Left kidney (tissue), 8 donors: ENCODE measurements at places on chromosomes 5 and 9. TPM values are rescaled to one million over a fixed set of nuclear protein-coding genes. Genes with fewer than 3 reads are reported as not detected.

The ERBIN gene
- polyA plus RNA-seq: 124 TPM

The ERMP1 gene
- 54.0 TPM for polyA plus RNA-seq

The FOXD4L5 gene
- polyA plus RNA-seq: 0.27 TPM

DNA sequence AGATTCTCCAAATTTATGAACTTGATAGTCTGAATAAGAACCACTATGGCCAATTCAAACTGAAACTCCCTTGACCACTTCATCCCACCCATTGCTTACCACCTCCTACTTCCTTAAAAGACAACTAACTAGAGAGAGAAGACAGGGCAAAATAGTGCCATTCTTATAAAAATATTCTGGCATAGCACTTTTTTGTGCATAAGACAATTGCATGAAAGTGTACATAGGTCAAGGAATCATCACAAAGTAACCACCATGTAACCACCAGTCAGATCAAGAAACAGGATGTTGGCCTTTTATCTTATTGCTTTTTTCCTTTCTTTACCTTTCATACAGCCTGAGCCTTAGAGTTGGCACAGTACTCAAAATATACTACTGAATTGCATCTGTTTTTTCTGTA, 8.1 kb upstream of the ARSB start:
- no peak for DNase-seq

DNA sequence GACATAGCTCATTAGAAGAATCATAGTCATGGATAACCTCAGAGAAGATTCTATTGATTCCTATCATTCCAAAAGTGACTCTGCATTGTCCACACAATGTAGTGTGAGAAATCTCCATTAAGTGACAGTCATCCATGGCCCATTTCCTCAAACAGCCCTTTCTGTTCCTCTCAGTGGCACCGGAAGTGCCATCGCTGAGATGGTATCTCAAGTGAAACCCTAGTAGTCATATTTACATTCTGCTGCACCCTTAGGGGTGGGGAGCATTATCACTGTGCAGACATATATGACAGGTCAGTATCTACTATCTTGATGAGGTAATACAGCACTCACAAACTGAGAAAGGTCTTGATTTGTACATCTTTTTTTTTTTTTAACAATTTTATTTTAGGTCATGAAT, 55.4 kb upstream of the MIER3 start:
- DNase-seq: no peak

DNA sequence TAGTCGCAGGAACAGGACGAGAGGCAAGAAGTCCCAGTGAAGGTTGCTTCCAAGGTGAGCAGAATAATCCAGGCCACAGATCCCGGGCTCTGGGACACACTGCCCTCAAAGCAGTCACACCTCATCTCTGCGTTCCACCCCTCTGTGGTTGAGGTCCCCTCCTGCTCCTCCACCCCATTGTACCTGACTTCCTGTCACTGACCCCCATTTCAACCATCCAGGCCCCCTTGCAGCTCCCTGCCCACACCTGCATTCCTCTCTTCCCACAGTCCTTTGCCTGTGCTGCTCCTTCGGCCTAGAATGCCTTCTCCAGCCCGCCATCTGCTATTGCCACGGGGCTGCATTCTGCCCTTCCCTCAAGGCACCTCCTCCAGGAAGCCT, 73.5 kb downstream of the PAX5 start:
- DNase-seq: no peak

DNA sequence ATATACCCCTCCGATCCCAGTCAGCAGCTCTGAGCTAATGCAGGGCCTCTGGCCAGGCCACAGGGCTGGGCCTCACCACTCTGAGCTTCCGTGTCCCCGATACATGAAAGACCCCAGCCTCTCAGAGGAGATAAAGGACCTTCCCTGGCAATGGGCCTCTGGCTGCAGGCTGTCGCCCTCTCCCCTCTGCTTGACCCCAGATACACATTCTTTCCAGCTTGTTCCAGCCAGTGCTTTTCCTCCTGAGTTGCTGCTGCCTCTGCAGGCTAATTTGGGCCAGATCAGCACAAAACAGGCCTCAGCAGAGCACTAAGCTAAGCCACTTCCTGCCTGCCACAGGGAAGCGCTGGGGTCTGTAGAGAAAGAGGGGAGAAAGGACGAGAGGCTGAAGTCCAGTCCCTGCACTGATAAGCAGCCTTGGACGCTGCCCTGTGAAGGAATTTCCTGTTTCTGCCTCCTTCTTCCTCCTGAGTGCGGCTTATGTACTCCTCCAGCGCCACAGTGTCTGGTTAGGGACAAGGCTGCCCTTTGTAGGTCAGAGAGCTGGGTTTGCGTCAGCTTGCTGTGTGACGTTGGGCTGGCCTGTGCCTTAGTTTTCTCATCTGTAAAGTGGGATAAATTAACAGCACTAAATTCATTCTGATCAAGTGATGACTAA, 73.0 kb upstream of the IL17B start:
- DNase-seq: no peak

DNA sequence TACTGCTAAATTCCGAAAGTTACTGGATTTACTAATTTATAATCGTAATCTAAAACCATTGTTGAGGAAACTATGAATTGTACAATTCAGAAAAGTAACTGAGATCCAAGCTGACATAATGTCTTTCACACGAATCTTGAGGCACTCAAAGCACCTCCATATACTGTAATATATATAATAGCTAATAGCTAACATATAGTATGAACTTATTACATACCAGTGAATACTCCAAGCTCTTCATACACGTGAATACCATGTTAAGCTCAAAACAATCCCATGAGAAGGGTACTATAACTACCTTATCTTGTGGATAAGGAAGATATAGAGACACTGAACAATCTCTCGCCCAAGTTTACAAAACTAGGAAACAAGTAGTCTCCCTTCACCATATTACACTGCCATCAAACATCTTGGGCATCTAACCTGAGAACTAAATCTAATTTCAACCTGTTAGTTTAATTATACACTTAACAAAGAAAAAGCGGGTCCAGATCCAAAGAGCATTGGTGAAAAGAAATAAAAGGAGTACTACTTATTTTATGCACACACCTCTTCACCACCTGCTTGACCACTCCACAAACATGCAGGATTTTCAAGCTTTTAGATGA, 1.0 kb downstream of the NUDCD2 start:
- no peak for DNase-seq

- DNase-seq: no peak
Measured at GRCh38 chr5:74477761-74478160, 162.8 kb downstream of the ENC1 start.

- no peak for DNase-seq
Measured at GRCh38 chr5:154829589-154830218, 20.7 kb downstream of the FAXDC2 start.

GRCh38 chr5:154446195-154447088, 645 bp downstream of the SAP30L start:
- DNase-seq: peak; percentile 72

DNA sequence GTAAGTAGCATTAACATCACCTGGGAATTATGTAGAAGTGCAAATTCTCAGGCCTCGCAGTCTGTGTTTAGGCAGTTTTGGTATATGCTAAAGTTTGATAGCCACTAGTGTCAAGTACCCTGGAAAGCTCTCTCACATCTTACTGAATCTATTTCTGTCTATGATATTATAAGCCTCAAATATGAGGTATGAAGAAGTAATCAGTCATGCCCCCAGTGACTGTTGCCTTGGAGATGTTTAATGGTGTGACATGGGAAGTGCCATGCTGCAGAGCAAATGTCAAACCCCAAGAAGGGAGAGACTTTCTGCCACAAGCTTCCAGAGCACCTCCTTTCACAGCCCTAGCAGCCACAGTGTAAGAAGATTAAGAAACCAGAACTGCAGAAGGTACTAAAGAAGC, 9.8 kb upstream of the PDE8B start:
- DNase-seq: no peak

DNA sequence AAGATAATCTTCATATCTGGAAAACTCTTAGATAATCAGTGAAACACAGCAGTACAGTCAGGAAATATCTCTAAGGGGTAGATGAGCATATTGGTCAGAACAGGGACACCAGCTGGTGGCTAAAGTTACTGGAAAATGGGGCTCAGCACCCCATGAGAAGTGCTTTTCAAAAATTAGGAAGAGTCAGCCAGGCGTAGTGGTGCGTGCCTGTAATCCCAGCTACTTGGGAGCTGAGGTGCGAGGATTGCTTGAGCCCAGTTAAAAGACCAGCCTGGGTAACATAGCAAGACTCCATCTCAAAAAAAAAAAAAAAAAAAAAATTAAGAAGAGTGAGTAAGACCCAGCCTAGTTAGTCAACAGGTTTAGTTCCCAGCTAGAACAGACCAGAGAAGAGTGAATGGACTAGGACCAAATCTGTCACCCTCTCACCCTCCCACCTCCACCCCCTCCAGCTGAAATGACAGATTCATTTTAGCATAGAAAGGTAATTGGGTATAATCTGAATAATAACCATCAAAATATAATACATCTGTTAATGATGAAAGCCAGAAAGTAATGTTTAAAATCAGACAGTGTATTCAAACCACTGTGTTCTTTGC, 120.9 kb downstream of the CDC42SE2 start:
- no peak for DNase-seq

GRCh38 chr5:6565492-6565891, 67.4 kb downstream of the NSUN2 start:
- no peak for DNase-seq

DNA sequence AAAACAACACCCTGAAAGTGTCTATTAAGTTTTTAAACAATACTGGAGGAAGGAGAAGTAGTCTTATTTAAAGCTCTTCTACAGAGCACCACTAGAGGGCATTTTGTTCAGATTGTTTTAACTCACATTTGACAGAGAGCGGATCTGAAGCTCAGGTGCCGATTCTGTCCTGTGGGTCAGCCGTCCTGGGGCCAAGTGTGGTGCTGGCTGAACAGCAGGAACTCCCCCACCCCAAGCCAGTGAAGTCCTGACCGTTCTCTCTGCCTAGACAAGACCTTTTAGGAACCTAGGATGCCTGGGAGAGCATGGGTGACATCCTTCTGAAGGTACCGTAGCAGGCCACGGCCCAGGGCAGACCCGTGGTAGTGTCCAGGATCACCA, 3.9 kb downstream of the EXOC3 start:
- DNase-seq: peak; percentile 30

DNA sequence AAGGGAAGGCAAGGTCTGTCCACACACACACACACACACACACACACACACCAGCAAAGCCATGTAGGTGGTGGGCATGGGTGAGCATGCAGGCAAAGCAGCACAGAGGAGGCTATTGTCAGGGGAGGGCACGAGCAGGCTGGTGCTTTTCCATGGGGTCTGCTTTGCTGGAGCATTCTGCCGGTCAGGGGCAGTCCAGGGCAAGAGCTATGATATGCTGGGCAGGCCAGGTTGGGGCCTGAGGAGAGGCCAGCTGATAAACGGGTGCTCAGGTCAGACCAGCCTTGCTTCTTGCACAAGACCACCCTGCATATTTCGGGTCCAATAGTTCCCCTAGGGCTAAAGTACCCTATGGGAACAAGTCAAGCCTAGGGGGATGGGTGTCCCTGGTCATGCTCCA, 253.9 kb upstream of the DMAC1 start:
- DNase-seq: no peak

- peak; percentile 63 for DNase-seq
Measured at GRCh38 chr5:72817076-72817481, 618 bp downstream of the TNPO1 start.

DNA sequence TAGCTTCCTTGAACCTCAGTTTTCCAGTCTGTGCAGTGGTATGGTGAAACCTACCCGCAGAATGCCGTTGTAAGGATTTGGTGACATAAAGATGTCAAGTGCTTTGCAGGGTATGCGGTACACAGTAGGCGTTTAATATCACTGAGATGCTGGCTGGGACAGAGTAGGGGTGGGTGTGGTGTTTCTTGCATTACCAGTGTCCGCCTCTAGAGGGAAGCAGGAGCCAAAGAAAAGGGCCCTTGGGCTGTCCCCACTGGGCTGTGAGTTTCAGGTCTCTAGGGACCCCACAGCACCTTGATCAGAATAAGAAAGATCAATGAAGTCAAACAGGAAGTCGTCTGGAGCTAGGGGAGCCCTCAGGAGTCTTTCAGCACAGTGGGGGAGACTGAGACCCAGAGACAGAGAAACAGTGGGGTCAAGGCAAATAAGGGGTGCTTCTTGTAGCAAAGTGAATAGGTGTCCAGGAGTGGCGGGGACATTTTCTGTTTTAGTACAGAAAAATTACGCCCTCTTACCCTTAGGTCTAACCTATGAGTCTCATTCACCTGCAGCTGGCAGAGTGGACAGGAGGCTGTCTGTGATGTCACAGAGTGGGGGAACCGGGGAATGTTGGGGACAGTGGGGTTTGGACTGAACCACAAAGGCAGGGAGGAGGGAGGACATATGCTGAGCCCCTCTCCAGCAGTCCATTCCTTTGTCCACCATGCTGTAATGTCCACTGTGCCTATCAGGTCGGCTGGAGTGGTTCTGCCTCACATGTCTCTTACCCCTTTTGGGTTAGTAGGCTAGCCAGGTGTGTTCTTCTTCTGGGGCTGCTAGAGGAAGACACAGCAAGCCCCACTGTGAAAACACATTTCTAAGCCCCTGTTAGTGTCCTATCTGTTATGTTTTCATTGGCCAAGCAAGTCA, 4.7 kb upstream of the TEX53 start:
- peak; percentile 20 for DNase-seq

DNA sequence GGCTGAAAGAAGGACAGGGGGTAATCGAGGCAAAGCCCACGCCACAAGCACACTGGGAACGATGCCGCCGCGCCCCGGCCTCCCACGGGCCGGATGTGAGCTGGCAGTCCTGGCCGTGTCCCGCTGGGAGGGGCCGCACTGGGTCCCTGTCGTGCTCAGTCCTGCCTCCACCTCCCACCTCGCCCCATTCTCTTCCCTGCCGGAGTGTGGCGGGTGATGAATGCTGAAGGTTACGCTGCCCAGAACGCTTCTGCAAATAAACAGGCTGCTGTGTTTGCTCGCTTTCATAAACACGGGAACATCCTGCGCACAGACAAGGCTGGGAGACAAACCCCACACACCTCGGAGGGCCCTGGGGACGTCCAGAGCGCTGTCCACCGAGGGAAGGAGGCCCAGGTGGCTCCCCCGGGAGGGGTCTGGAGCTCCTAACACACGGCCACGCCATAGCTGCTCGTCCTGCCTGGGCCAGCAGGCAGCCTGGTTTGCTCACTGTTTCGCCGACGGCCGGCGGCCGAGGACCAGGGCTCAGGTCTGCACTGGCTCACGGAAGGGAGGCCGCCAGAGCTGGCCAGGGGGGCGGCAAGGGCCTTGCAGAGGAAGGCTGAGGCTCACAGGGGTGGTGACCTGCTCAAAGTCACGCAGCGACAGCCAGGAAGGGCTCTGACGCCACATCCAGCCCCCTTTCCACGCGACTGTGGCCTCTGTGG, 2.3 kb downstream of the DNLZ start:
- no peak for DNase-seq

- no peak for DNase-seq
Measured at GRCh38 chr9:136527131-136527530, 18.7 kb downstream of the NOTCH1 start.

GRCh38 chr9:96241391-96241809, 60.6 kb downstream of the HSD17B3 start:
- no peak for DNase-seq

DNA sequence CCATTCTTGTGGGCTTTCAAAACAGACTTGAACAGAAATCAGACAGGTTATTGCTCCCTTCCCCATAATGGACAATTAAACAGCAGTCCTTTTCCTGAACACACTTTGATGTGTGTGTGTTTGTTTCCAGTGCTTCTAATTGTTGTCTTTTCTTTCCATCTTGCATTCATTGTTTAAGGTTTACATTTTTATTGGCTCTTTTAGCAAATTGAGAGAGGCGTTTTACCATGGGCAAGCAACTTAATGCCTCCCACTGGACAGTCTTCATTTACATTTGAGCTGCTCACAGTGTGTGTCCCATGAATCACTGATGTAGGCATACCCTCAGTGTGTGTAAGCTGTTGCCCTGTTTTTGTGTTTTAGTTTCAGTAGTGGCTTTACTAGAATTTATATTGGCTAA, 25.0 kb downstream of the WDR36 start:
- DNase-seq: no peak
